ENCODE measurements at places on chromosomes 6 and 20.

- no peak for DNase-seq
Observed at GRCh38 chr6:16978686-16979085, 123.2 kb upstream of the STMND1 start.

GRCh38 chr20:38164069-38164468, 1.0 kb downstream of the TGM2 start:
- no peak for DNase-seq

GRCh38 chr6:125670568-125670967, 78.9 kb upstream of the HEY2 start:
- no peak for DNase-seq

GRCh38 chr6:39228992-39229767, at the start of gene KCNK5:
TSS of gene KCNK5 (minus strand) at chr6:39229475. CDS start at chr6:39229111, 364 bp downstream.
- peak; percentile 10 for DNase-seq

GRCh38 chr6:100553243-100553642, 88.5 kb upstream of the SIM1 start:
- no peak for DNase-seq

Data from stimulated activated CD8-positive, alpha-beta memory T cell treated with anti-CD3 and anti-CD28 coated beads, Interleukin-7, amount 100 ng/mL, for 1 hour (primary cell).